Esophagus squamous epithelium (tissue), 5 donors: ENCODE measurements at places on chromosomes 13 and 19.

DNA sequence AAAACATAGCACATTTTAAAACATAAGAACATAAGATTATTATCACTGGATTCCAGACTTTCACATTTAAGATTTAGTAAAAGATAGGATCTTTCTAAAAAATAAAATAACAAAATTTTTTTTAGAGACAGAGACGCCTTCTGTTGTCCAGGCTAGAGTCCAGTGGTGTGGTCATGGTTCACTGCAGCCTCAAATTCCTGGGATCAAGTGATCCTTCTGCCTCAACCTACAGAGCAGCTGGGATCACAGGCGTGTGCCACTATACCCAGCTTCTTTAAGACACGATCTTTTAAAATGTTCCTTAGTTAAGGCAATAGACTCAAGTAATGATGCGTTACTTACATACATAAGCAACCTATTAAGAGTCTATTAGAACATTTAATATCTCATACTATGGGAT lies 32.7 kb downstream of the ALG5 start:
- no peak for DNase-seq

- no peak for DNase-seq
These were observed 90.4 kb downstream of the PTPRS start for GRCh38 chr19:5250127-5250659.

GRCh38 chr13:66137384-66137783 lies 1092.8 kb downstream of the PCDH9 start:
- no peak for DNase-seq

GRCh38 chr13:58085819-58086218 lies 454.3 kb downstream of the PCDH17 start:
- no peak for DNase-seq

DNA sequence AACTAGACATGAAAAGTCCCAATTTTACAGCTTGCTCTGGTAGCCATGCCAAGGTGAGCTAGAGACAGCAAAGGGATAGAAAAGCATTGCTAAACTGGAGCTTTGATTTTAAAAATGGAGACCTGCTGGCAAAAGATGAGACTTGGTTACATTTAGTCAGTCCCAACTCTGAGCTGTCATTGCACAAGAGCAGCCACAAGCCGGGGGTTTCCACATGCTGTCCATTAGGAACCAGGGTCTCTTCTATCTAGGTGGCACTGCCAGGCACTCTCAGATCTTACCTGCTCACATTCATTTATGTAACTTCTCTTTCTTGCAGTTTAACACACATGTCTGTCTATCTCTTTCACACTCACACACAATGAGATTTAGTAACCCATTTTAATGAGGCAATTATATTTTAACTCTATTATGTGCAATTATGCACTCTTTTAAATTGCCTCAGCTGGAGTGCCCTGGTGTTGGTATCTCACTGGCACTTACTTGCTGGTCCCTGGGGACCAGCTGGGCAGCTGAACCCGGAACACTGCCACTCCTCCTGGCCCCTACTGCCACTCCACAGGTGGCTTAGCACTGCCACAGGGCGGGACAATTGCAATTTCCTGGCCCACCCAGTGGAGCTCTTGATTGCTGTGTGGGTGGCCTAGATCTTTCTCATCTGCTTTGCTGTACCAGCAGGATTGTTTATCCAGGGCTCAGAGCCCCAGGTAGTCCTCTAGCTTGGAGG lies 112.5 kb downstream of the COG6 start:
- DNase-seq, result no peak

- no peak for DNase-seq
These were observed 11.6 kb downstream of the ADPRHL1 start for GRCh38 chr13:113441661-113442060.

DNA sequence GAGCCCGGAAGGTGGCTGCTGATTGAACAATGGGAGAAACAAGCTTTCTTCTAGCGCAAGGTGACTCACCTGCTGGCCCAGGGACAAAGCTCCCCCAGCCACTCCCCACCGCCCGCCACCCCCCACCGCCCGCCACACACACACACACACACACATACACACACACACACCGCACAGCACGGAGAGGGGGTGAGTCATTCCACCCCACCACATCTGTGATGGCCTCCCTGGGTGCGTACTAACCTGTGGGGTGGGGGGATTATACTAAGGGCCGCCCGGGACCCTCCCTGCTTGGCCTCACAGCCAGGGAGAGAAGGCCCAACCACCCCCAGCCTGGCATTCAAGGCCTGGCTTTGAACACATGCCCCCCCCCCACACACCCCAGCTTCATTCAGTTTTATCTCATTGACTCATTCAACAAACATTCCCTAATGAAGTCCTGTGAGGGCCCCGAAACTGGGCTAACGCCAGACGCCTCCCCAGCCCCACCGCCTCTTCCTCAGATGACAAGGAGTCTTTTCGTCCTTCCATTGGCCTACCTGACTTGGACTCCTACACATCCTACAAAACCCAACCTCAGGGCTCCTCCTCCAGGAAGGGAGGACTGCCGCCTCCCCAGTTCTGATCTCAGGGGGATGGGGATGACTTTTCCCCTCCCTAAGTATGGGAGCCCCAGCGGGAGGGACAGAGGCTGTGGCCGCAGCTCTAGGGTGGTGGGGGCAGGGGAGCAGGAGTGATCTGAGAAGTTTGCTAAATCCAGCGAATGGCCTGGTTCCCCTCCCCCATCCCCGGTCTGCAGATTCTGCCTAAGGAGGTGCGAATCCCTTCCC lies 5.8 kb upstream of the ONECUT3 start:
- DNase-seq, result no peak

DNA sequence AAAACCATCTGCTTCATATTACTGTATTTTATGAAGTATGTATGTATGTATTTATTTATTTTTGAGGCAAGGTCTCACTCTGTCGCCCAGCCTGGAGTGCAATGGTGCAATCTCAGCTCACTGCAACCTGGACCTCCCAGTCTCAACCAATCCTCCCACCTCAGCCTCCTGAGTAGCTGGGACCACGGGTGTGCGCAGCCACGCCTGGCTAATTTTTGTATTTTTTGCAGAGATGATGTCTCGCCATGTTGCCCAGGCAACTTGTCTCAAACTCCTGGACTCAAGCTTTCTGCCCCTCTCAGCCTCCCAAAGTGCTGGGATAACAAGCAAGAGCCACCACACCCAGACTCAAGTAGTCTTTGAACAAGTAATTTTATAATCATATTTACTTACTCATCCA lies 5.5 kb downstream of the KATNAL1 start:
- no peak for DNase-seq

GRCh38 chr13:100560498-100561157 lies 28.0 kb downstream of the GGACT start:
- DNase-seq, result no peak

- DNase-seq, result no peak
These were observed 63.4 kb downstream of the INSR start for GRCh38 chr19:7230826-7231225.

DNA sequence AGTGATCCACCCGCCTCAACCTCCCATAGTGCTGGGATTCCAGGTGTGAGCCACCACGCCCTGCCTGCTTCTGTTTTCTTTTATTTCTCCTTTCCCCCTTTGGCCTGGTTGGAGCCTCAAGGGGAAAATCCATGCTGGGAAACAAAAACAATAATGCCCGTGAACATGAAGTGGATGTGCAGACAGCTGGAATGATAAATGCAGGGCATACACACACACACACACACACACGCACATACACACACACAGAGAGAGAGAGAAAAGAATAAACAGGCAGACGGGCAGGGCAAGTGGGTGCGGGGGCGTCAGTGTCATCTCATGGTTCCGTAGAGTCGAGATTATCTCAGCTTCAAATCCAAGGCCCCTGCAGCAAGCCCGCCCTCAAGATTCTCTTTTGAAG lies 4.4 kb upstream of the PLEKHF1 start:
- no peak for DNase-seq

- DNase-seq, result no peak
These were observed 69.1 kb upstream of the FLT1 start for GRCh38 chr13:28564030-28564429.

DNA sequence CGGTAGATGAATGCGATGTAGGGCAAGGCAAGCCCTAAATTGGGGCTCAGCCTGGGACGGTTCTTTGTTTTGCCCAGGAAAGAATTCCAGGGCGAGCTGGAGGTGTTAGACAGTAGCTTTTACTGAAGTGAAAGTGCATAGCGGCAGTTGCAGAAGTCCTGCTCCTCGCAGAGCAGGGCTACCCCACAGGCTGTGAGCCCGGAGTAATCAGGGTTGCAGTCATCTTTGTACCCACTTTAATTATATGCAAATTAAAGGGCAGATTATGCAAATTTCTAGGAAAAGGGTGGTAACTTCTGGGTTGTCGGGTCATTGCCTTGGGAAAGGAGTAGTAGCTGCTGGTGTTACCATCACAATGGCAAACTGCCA lies 30.5 kb downstream of the VAV1 start:
- DNase-seq, result no peak

DNA sequence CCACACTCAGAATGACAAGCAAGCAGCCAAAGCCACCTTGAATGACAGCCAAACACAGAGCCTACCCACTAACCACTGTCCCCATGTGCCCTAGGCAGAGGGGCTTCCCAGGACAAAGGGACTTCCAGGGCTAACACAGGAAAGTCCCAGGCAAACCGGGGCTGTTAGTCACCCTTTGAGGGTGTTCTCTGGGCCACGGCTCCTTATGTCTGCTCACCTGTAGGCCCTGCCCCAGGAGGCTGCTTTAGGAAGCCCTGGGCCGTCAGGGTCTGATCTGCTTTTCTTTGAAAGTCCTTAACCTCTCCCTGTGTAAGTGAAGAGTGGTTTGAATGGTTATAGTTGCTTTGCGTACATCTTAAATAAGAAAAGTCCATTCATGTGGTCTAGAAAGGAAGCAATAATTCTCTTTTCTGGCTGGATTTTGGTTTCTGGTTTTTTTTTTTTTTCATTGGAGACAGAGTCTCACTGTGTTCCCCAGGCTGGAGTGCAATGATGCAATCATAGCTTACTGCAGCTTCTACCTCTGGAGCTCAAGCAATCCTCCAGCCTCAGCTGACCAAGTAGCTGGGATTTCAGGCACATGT lies 161.4 kb downstream of the EFNB2 start:
- DNase-seq, result no peak

DNA sequence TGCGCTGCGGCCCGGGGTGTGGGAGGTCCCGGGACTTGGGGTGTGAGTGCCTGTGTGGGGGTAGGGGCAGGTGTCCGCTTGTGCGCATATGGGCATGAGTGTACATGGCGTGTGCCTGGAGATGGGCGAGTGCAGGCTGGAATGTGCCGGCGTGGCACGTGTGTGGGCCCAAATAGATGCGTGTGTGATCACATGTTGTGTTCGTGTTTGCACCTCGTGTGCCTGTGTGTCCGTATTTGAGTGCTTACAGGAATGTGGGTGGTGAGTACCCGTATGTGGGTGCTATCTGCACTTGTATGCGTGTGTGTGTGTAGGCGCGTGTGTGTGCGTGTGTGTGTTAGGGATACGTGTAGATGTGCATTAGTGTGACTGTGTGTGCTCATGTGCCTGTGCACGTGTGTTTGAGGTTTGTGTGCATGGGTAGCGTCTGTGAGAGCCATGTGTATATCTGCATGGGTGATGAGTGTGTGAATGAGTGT lies 3.4 kb downstream of the ZNF536 start:
- DNase-seq, result no peak

DNA sequence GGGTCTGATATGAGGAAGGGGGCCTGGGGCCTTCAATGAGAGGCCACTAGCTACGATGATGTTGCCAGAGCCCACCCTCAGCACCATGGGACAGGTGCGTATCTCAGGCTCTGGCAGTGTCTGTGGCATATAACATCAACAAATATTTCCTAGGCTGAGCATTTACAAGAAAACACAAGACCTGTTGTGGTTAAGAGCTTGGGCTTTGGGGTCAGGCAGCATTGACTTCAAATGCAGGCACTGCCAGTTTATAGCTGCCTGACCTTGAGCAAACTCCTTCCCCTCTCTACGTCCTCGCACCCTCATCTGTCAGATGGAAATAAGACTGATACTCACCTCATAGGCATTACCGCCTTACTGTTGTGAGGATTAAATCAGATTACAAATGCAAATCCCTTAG lies 156.0 kb downstream of the KATNAL1 start:
- no peak for DNase-seq

GRCh38 chr13:73242515-73243015 lies 183.8 kb downstream of the KLF5 start:
- no peak for DNase-seq

DNA sequence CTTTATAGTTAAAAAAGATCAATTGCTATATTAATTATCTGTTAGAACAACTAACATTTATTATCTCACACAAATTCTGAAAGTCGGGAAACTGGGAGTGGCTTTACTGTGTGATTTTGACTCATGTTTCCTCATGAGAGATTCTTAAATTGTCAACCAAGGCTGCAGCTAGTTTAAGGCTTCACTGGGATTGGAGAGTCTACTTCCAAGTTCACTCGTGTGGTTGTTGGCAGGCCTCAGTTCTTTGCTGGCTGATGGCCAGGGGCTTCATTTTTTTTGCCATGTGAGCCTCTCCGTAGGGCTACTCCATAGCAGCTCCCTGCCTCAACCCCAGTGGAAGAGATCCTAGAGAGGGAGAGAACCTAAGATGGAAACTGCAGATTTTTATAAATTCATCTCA lies 24.5 kb upstream of the LPAR6 start:
- DNase-seq, result no peak

- no peak for DNase-seq
These were observed 15.4 kb upstream of the CLN5 start for GRCh38 chr13:76976490-76976889.

DNA sequence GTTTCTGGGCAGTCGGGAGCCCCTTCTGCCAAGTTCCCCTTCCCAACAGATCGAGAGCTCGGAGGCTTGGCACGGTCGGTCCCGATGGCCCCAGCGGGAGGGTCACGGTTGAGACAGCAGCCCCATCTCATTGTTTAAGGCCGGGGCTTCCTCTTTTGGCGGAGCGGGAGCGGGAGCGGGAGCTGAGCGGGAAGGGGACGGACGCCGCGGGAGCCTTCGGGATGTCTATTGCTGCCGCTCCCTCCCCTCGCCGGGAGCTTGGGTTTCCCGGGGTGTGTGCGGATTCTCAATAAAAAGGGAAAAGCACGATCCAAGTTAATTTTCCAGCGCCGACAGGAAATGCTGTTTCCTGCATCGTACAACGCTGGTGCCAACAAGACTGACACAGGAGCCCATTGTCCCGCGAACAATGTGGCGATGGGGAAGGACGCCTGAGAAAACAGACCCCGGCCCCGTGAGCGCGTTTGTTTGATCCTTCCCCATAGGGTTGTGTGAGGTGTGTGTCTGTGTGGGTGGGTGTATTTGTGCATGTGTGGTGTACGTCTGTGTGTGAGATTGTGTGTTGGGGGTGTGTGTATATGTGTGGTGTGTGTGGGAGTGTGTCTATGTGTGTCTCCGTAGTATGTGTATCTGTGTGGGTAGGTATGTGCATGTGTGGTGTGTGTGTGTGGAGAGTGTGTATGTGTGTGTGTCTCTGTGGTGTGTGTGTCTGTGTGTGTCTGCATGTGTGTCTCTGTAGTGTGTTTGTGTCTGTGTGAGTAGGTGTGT lies 36.3 kb upstream of the FLT1 start:
- DNase-seq, result no peak

GRCh38 chr13:67128136-67128535 lies 102.0 kb downstream of the PCDH9 start:
- no peak for DNase-seq
